ENCODE measurements at places on chromosomes 3 and 15. TPM values are rescaled to one million over a fixed set of nuclear protein-coding genes. Genes with fewer than 3 reads are reported as not detected.

Gene LEKR1
- polyA plus RNA-seq: not detected

Gene SCG3
- 0.15 TPM for polyA plus RNA-seq

Gene PTPN9
- 17.1 TPM for polyA plus RNA-seq

Gene UBE2E2
- 23.8 TPM for polyA plus RNA-seq

Gene SSR3
- polyA plus RNA-seq: 105 TPM

Gene GALNT15
- polyA plus RNA-seq: 12.5 TPM

Gene ULK4
- polyA plus RNA-seq: 4.8 TPM

Gene GOLGA6A
- polyA plus RNA-seq: not detected

Gene ASB7
- polyA plus RNA-seq: 5.6 TPM

Gene SMCO1
- polyA plus RNA-seq: not detected

Gene GABRR3
- polyA plus RNA-seq: not detected

Gene LMAN1L
- polyA plus RNA-seq: 0.15 TPM

Gene TNNC1
- 20.7 TPM for polyA plus RNA-seq

Gene SLC12A1
- not detected for polyA plus RNA-seq

Gene STAC
- 9.1 TPM for polyA plus RNA-seq

GRCh38 chr3:142244056-142244455, 18.7 kb upstream of the GK5 start:
- DNase-seq: no peak

GRCh38 chr15:42788725-42789124, 51.8 kb upstream of the CDAN1 start:
- DNase-seq: no peak

- DNase-seq: no peak
These were observed 32.5 kb downstream of the PHC3 start for GRCh38 chr3:170149016-170149415.

DNA sequence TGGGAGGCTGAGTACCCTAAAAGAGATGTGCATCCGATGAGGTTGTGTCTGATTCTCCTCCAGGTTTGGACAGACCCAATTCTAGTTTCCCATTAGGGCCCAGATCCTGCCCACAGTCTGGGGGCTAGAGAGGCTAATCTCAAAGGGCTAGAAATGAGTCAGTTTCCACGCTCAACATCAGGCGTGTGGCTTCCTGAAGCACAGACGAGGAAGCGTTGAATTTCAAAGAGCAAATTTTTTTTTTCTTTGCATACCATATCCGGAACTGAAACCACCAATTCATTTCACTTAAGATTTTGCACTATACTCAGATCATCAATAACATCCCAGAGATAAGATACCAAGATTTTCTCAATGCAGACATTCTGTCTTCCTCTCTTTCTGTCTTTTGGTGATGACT, 173.8 kb upstream of the BCL6 start:
- no peak for DNase-seq

GRCh38 chr15:69749797-69750196, 297.2 kb downstream of the RPLP1 start:
- no peak for DNase-seq

DNA sequence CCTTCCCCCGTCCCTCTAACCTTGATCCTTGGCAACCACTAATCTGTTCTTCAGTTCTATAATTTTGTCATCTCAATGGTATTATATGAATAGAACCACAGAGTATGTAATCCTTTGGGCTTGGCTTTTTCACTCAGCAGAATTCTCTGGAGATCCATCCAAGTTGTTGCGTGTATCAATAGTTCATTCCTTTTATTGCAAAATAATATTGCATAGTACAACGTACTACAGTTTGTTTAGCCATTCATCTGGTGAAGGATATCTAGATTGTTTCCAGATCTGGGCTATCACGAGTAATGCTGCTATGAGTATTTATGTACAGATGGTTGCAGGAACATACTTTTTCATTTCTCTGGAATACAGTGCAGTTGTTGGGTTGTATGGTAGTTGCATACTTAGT, 76.2 kb downstream of the PLXNA1 start:
- DNase-seq: no peak

GRCh38 chr3:172658344-172659245, 52.3 kb downstream of the NCEH1 start:
- no peak for DNase-seq

- no peak for DNase-seq
These were observed 252.1 kb upstream of the TMCO5A start for GRCh38 chr15:37682304-37682703.

DNA sequence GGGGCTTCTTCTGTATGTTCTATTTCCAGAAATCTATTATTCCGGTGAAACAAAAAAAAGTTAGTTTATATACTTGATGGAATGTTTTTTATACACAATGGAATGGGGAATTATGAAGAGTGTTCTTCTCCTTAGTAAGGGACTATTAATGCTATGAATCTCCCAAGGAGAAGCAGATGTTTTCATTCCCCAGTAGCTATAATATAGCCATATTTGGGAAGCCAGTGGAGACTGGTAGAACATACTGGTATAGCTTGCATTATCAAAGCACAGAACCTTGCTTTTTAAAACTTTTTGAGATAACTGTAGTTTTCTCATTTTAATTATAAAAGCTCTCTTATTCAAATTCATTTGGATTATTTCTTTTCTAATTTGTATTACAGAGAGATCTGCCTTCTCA, 38.3 kb downstream of the ADGRG7 start:
- no peak for DNase-seq

DNA sequence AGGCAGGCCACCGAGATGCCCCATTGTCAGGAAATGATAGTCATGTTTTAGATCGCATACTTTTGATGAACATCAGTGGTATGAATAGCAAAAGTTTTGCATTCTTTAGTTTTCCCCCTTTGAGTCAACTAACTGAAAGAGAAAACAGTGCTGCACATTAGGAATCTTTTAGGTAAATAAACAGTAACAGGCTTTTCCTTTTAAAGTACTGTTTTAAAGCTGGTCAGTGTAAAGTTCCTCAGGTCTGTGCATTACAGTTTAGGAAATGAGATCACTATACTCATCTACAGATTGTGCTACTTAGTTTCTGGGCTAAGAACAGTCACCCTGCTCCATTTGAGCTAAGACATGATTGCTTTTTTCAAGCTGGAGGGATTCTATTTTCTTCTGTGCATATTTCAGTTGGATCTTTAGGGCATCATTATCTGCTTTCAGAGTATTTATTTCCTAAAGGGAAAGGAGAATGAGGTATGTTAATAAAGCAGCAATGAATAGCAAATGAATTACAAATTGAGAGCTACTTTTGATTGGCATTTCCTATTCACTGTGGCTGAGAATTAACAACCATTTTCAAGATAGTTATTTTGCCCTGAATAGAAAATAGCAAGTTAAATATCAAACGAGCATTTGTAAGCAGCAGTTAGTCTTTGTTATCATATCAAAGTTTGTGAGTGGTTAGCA, 36.5 kb downstream of the FAM98B start:
- no peak for DNase-seq

- DNase-seq: no peak
These were observed 20.1 kb upstream of the SELENOT start for GRCh38 chr3:150583028-150583427.

DNA sequence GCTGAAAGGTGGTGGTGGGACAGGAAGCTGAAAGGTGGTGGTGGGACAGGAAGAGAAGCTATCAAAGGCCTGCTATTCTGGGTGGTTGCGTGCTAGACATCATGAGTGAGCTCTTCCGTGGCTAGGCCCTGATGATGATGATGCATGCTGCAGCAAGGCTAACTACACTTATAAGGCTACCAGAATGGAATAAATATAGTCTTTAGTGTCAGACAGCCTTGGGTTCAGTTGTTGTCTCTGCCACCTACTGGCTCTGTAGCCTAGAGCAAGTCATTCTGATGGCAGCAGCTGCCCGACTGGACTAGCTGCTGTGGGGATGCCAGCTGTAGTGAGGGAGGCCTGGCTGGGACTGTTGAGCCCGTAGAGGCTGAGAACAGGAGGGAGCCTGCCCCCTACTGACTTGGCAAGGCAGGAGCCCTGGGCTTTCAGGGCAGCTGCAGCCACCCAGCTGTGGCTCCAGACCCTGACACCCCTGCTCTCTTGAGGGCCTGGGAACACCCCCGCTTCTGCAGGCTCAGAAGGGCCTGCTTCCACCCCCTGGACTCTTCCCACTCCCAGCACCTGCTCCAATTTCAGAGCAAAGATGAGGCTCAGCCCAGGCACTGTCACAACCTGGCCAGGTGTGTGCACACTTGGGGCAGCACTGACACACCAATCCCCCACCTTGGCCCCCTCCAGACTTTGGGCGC, 21.4 kb upstream of the ZBED2 start:
- DNase-seq: no peak

DNA sequence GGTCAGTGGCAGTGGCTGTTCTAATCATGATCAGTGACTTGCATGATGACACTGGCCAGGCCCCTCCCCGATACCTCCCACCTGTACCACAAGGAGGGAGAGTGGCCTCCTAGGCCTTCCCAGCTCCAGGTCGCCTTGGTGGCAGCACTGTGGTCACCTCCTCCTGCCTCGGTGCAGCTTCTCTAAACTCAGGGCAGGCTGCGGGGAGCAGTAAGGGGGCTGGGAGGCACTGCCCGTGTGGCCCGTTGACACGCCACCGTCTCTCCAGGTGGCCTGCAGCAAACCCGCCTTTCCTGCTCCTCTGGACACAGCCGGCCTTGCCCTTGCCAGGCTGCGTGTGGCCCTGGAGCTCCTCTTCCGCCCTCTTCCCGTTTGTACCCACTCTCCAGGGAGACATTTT, 184.1 kb downstream of the XXYLT1 start:
- peak; percentile 43 for DNase-seq

DNA sequence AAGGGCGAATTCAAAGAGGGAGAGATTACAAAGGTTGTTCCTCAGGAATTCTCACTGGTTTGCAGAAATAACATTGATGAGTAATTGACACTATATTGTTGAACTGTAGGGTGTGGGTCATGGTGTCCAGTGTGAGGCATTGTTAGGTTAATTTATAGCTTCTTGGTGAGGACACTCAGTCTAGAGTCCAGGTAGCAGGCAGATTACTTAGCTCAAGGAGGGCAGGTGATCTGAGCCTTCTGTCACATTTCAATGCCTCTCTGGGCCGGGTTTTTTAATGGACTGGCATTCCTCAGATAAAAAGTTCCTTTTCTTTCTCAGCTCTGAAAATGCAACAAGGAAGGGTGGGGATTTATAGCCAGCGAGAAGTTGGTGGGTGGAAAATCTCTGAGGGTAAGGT, 194.2 kb upstream of the PROK2 start:
- DNase-seq: no peak

DNA sequence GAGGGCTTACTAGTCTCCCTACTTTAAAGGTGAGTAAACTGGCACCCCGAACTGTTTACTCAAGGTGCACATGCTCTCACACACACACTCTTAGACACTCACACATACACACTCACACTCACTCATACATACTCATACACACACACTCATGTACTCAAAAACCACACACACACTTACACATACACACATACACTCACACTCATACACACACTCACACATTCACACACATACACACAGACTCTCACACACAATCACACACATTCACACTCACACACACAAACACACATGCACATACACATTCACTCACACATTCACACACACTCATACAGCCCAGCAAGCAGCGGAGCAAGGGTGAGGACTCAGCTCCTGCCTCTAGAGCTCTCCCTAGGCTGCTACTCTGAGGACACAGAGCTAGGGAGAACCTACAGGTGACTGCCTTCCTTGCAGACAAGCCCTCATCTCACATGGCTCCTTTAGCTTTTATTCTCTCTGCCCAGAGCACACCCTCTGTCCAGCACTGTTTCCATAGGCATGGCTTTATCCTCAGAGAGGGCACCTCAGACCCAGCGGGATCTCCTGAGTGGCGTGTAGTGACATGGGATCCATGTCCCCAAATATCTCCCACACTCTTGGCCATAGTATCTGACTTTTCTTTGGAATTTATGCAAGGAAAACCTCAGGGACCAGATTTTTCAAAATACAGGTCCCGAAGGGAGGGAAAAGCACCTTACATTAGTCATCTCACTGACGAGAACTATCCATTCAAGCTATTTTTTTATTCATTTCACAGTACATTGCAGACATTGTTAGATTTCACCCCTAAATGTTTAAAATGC, 26.2 kb upstream of the ATG7 start:
- no peak for DNase-seq

- no peak for DNase-seq
These were observed 117.4 kb downstream of the LPP start for GRCh38 chr3:188271226-188271914.

- no peak for DNase-seq
These were observed 549.5 kb downstream of the PYDC2 start for GRCh38 chr3:192010490-192010889.

- peak; percentile 75 for DNase-seq
These were observed 279.3 kb upstream of the LRRFIP2 start for GRCh38 chr3:37453393-37454389.

DNA sequence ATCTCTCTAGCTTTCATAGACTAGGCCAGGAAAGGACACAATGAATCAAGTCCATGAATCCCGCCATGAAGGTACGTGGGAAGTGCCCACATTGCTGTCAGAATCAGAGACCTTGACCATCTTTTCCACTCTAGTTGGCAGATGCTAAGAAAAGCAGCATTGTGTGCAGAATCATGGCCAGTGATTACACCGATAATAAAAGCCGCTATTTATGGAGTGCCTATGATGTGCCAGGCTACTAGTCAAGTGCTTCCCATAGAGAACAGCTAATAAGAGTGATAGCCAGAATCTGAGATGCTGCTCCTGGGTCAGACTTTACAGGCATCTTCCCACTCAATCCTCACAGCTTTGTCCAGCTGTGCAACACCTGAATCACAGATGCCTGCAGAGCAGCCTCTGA, 13.2 kb upstream of the RPL32 start:
- no peak for DNase-seq

DNA sequence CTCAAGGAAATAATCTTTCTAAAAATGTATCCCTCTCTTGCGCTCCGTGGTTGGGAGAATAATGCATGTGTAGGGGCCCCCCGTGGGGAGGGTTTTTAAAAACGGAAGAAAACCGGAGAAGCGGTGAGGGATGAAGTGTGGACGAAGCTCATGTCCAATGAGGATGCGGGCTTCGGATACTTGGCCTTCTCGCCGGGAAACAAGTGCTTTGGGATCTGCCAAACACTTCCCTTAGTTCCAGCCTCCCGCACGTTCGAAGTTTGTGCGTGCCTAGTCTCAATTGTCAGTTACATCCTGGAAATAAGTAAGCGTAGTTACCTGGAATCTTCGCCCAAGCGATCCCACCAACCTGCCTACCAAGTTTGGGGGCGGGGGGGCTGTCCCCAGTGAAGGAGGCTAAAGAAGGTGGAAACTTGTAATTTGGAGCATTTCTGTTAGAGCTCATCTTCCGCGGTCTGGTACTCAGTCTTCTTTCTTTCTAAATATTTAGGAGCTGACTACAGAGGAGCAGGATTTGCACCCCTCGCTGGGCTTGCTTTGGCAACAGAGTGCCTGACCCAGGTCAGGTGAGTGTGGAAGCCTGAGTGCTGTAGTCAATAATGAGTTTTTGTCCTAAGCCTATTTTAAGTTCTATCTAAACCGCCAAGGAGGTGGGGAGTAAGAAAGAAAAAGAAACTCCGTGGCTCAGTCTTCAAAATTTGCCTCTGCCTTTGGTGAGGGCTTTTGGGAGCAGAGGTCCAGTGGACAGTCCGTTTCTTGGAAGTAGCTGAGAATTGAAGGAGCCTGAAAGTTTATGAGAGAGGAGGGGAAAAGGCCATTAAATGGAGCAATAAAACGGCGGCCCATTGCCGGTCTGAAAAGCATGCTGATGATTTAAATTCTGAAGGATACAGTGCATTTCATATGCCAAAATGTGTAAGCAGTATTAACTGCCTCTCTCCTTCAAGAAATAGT, 1.1 kb downstream of the ITPR1 start:
- no peak for DNase-seq

GRCh38 chr3:14410106-14410502, 7.7 kb downstream of the SLC6A6 start:
- DNase-seq: no peak
